ENCODE measurements at places on chromosomes 3 and 15.

DNA sequence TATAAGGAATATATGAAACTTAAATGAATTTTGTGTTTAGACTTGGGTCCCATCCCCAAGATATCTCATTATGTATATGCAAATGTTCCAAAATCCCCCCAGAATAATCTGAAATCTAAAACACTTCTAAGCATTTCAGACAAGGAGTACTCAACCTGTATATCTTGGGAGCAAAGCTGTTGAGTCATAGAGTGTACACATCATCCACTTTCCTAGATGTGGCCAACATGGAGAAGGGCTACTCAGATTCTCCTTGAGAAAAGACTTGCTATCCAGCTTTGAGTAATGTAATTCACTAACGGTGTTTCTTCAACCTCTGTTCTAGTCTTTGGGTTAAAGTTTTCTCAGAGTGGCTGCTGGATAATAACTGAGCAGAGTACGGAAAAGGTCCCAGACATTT is 215.5 kb upstream of the POU1F1 start:
- no peak for DNase-seq

DNA sequence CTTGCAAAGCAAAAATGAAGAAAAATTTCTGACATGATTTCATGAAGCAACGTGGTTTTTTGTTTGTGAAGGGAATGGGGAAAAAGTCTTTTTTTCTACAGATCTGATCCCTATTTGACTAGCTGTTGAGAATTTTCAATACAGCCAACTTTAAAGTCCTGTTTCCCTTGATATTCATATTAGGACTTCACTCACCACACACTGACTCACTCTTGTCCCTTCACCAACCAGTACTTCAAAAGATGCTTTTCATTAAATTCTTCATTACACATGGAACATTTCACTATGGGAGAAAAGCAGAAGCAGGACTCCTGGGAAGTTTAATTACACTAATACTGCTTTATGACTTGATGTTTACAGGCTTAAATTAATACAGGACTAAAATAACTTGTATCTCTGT is 16.6 kb downstream of the TRANK1 start:
- no peak for DNase-seq

DNA sequence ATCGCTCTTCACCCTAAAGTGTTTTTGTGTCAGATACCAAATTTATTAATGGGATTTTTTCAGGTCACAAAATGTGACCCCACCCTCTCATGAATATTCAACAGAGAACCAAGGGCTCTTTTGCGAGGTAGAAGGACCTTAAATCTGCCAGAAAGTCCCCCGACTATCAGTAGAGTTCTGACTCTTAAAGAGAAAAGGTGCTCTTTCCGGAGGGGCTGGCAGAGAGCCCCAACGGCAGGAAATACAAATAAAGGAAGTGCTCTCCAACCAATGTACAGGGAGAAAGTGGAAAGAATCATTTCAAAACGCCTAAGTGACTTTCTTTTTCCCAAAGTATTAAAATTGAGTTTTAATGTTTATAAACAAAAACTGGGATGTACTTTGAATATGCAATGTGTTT is 517.2 kb downstream of the FOXP1 start:
- no peak for DNase-seq

- DNase-seq = no peak
Observed at GRCh38 chr3:13009132-13009945, 63.9 kb downstream of the IQSEC1 start.

DNA sequence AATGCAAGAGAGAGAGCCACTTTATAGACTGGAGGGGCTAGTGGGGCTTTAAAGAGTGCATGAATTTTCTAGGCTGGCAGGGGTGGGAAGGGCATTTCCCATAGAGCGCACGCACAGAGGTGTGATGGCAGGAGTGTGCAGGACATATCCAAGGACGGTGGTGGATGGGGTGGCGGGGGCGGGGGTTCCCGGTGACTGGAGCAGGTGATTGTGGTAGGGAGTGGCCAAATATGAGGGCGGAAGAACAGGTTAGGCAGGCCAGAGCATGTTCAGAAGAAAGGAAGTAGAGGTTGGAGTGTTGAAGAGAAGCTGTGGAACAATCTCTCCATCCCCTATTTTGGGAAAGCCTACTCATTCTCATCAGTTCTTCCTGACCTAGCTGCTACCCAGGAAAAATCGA is 18.1 kb downstream of the FAM81A start:
- peak; percentile 18 for DNase-seq
